ENCODE measurements at places on chromosomes 12 and 14.

DNA sequence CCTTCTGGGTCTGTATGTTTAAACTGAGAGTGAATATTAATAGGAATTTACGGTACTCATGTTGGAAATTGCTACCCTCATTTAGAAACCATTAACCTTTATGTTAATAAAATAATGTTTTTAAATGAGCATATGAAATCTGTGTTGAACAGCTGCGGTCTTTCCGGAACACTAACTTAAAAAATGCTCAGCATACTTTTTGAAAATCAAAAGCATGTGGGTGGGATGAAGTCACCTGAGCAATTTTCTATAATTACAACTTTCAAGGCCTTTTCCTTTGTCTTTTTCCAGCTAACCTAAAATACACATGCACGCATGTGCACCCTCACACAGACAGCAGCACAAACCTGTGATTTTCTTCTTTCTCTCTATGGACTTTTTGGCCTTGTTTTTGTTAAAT is 39.8 kb downstream of the BORCS5 start:
- no peak for DNase-seq

DNA sequence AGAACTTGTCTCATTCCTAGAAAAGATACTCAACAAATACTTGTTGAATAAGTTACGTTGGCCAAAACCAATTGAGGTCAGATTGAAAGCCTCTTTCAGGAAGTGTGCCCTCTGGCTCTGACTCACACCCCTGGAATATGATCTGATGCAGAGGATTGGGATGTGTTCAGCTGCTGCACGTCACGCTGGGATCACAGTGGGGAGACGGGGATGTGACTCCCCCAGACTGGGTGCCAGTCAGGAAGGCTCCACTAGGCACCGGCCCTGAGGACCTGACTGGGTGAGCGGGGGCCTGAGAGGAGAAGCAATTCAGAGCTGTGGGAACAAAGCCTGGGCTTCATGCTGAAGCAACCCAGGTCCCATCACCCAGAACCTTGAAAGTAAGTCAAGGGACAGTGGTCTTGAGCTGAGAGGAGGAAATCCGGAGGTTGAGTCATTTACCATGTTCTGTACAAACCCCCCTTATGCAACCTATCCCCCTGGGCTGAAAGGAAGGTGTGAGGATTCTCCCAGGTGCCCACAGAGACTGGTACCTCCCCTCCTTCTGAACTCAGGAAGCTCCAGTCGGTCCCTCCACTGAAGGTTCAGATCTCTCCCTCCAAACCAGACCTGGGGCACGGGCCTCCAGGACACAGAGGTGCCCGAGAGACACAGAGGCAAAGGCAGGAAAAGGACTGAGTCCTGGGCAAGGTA is 3.9 kb downstream of the CEBPE start:
- no peak for DNase-seq

GRCh38 chr12:54975272-54975671 is 9.3 kb downstream of the TESPA1 start:
- DNase-seq: no peak

- DNase-seq: no peak
Observed at GRCh38 chr14:72941286-72941985, 15.2 kb downstream of the DCAF4 start.

DNA sequence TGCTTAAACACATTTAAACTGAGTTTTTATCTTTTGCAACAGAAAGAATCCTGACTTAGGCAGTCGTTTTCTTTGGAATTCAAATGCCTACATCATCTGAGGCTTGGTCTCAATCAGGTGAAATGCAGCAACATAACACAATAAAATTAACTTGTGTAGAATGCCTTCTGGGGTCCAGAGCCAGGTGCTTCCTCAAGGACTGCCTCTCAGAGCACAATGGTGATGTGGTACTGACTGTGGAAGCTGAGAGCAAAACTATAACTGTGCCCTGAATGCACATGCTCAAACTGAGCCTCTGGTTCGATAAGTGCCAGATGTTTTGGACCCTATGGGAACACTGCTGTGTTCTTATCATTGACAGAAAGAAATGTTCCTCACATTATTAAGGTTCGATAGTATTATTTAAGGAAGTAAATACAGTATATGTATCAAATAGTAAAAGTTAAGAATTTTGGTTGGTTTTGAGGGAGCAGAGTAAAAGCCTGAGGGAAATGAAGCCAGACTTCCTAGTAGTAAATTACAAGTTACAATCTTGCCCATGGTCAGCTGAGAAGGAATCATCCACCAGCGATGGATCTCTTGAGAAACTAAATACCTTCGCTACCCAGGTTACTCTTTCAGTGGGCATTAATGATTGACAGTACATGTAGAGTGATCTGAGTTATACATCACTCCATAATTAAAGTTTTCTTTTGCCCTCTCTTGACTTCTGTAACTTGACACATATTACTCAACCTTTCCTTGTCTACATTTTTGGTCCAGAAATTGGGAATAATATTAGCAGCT is 122.9 kb upstream of the ATP2B1 start:
- no peak for DNase-seq

DNA sequence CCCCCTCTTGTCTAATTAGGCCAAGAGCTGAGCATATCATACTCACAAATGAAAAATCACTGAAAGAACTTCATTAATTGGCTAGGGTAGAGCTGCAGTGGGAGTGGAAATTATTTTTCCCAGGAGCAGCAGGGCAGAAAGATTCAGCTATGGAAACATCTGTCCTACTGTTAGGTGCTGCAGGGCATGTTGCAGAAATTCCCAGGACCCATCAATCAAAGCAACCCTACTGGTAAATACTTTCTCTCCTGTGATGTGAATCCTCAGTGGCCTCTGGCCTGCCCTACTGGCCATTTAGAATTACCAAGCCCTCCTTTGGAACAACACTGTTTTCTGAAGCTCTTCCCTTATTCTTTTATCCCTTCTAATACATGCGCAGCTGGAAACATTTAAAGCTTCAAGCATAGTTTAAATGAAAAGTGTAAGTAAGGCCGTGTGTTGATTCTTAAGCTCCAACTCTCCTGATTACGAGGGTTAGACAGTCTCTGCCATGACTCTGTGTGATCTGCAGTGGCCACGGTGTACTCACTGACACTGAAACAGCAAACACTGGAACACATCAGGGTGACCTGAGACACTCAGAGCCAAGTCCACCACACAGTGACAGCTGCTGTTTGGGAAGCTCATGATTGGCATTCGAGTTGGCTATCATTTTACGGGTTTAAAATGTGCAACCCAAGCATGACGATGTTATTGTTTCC is 62.6 kb upstream of the TMCC3 start:
- no peak for DNase-seq

- DNase-seq: no peak
Observed at GRCh38 chr12:49932533-49933130, 17.9 kb upstream of the AQP2 start.

- DNase-seq: no peak
Observed at GRCh38 chr14:103568952-103569351, 6.2 kb downstream of the COA8 start.

- no peak for DNase-seq
Observed at GRCh38 chr14:70887207-70887681, 20.0 kb upstream of the PCNX1 start.

- no peak for DNase-seq
Observed at GRCh38 chr12:3381059-3382047, 109.7 kb upstream of the PRMT8 start.

GRCh38 chr14:94239406-94239805 is 53.7 kb downstream of the SERPINA10 start:
- DNase-seq: no peak

GRCh38 chr12:98863167-98863566 is 218.1 kb downstream of the APAF1 start:
- no peak for DNase-seq

DNA sequence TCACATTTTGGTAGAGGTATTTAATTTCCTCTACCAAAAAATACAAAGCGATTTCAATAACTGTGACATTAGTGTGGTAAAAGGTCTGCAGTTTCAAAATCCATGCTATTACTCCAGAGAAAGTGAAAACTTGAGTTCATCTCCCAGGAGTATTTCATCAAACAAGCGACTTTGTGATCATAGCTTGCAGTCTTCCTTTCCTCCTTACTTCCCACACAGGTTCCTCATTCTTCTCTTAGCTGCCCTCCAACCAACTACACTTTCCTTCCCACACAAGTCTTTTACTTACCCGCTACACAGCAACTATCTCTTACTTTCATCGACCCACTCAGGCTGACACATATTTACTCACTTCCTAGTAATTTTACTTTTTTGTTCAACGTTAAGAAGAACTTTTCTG is 413.4 kb upstream of the USP15 start:
- DNase-seq: no peak

GRCh38 chr14:104546591-104547309 is 32.8 kb upstream of the C14orf180 start:
- no peak for DNase-seq

DNA sequence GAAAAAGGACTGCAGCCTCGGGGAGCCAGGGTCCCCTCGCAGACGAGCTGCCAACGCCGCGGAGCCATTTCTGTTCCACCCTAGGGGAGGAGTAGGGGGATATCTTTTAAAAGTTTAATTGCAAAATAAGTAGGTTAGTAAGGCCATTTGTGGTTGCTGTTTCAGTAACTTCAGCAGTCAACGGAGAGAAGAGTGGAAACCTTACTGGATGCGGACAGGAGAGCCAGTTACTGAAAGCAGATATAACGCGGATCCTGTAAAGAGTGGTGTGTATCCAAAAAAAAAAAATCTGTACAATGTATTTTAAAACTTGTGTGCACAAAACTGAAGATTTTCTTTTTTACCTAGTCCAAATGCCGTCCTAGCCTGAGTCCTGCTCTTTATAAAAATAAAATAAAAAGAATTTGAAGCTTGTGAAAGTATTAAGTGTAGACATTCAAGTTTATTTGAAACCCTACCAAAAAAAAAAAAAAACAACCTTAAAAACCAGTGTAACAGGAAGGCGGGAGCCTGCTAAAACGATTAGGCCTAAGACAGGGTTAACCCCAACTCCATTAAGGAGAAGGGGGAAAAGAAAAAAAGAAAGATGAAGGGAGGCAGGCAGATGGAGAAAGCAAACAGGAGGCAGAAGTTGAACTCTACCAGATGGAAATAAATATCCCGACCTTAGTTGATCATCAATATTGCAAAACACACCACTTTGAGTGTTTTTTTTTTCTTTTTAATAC is 1.0 kb upstream of the BTG1 start:
- DNase-seq: no peak

DNA sequence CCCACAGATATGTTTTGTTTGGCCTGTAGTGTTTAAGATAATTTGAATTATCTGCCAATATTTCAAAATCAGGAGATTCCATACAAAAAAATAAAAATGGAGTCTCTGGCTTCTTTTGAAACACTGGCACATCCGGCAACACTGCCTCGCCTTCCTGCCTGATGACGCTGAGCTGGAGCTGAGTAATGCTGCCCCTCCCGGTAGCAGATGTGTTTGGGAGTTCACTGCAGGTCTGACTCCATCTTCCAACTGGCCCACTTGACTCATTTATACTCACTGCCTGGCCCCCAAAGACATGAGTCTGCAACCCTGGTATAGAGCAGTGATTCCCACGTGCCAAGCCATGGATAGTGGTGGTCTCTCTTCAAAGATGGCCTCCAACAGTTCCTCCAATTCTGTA is 7.4 kb downstream of the CIT start:
- DNase-seq: no peak
